ENCODE measurements at places on chromosomes 3 and 15. TPM values are rescaled to one million over a fixed set of nuclear protein-coding genes. Genes with fewer than 3 reads are reported as not detected.

The PLA2G4D gene
- total RNA-seq: not detected

The OR5K2 gene
- total RNA-seq: not detected

The APOD gene
- total RNA-seq: not detected

The TTLL13 gene
- total RNA-seq: 1.0 TPM

The EXD1 gene
- not detected for total RNA-seq

The GTF2A2 gene
- total RNA-seq: 62.0 TPM

The CACNA1D gene
- not detected for total RNA-seq

Measured in naive thymus-derived CD8-positive, alpha-beta T cell (primary cell).